ENCODE measurements at places on chromosomes 7 and 10.

DNA sequence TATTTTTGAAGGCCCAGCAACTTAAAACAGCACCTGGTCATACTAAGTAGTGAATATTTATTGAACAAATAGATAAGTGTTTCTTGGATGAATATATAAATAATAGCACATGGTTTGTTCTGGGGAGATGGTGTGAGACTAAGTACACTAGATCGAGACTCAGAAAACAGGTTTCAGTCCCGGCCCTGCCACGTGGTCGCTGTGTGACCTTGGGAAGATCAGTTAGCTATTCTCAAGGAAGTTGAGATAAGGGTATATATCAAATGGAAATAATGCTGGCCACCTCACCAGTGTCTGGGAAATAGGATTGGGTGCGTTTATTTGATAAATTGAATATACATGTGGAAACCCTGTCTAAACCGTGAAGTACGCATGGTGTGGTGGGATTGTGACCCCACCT, 354.6 kb downstream of the SDK1 start:
- no peak for DNase-seq

- DNase-seq = no peak
Measured at GRCh38 chr7:151426441-151426903, 13.5 kb downstream of the CRYGN start.

DNA sequence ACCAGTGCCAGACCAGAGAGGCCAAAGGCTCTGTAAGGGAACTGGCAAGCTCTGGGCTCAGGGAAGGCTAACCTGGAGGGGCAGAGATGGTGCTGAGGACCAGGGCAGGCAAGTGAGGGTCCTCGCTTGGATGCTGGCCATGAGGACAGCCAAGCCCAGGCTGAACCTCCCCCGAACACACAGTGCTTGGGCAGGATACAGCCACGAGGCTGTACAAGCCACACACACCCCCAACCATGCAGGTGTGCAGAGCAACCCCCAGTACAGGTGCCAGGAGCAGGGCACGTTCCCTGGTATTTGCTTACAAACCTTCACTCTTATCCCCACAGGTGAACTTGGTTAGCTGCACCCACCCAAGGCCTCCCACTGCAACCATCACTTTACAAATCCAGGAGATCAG, 185.7 kb downstream of the GRID1 start:
- DNase-seq = no peak

DNA sequence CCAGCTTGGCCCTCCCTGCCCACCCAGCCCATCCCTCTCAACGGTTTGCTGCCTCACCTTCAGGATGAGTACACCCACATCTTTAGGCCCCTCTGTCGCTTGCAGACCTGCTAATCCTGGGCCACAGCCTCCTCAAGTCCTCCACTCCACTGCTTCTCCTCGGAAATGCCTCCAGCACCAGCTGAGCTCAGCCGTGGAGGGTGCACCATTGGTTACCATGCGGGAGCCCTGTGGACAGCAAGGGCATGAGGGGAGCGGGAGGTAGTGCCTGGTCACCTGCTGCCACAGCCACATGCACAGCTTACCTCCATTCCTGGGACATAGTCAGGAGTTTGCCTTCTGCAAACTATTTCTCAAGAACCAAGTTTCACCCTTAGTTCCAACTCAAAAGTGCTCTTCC, 286.3 kb upstream of the ZMIZ1 start:
- no peak for DNase-seq

GRCh38 chr10:22852712-22853353, 75.0 kb upstream of the ARMC3 start:
- DNase-seq = peak; percentile 34

DNA sequence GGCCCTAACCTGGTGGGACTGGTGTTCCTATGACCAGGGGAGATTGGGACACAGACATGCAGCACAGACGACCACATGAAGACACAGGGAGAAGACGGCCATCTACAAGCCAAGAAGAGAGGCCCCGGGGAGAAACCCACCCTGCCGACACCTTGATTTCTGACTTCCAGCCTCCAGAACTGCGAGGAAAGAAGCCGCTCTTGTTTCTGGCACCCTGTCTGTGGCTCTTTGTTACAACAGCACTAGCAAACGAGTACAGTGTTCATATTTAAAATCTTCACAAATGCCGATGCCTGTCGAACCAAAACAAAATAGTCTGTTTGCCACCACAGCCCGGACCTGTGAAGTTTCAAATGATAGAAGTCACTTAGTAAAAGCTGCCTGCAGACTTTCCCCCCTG, 132.3 kb downstream of the ACTR3B start:
- no peak for DNase-seq

DNA sequence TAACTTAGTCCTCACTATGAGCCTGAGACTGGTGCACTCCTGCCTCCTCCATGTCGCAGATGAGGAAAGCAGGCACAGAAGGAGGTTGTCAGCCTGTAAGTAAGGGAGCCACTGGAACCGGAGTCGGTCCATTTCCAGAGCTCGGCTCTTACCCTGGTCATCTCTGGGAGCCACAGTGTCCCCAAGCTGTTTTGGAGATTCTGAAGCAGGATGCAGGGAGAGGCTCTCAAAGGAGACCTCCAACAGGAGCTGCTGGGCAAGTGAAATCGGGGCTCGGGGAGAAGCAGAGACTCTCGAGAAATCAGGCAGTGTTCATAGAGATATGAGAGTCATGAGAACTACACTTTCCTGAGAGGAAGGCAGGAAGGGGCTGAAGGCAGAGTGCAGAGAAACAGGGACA, 39.0 kb downstream of the VSTM4 start:
- no peak for DNase-seq

DNA sequence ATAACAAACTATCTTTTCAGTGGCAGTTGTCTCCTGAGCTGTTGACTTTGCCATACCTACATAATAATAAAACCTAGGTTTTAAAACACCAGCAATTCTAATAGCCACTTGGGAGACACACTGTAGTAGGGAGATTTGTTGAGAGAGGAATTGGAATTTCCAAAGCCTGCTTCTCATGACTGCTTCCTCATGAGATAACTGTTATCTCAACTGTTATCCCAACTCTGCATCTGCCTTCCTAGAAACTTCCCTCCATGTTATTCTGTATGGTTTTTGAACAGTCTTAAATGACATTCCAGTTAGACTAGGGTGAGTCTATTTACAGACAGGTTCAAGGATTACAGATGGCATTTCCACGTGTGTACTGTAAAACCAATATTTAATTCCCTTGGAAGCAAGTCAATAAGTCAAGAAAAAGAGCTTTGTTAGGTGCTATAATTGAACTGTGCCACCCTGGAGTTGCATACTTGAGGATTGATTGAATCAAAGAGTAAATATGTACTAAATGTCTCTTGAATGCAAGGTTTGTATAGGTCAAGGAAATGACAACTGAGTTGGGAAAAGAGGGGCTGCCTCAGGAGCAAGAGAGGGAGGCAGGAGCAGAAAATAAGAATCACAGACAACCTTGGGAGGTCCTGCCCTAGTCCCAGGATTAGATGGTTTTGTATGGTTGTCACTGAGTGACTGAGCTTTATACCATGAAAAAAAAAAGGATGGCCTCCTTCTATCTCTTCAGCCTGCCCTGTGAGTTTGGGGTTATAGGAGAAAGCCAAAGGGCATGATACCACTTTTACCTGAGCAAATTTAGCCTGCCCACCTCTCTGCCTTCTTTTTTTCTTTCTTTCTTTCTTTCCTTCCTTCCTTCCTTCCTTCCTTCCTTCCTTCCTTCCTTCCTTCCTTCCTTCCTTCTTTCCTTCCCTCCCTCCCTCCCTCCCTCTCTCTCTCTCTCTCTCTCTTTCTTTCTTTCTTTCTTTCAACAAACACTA, 9.9 kb upstream of the TM9SF3 start:
- peak; percentile 44 for DNase-seq

DNA sequence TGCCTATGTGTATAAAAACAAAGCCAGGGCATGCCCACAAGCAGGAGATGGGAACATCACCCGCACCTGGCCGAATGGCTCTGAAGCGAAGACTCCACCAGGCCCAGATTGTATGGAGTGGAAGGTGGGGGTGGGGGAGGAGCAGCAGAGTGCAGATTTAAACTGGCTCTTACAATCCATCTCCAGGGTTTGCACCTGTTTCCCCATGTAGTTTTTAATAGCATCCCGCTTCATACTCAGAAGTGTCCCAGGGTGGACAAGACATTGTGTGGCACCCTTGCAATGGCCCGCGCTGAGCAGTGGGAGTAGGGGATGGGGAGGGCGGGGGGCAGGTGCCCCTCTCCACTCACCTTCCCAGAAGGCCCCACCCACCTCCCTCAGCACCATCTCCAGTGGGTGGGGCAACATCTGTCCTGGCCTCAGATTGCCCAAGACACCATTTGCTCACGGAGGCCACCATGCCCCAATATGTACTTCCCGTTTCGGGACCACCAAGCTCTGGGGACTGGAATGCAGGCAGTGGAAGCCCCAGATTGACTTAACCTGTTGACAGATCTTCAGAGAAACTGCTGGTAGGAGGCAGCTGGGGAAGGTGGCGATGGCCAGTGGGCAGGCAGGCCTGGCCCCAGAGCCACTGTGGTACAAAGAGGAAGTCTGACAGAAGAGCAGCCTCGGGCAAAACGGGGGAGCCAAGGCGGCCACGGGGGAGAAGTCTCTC, 23.0 kb downstream of the VSIR start:
- peak; percentile 30 for DNase-seq

DNA sequence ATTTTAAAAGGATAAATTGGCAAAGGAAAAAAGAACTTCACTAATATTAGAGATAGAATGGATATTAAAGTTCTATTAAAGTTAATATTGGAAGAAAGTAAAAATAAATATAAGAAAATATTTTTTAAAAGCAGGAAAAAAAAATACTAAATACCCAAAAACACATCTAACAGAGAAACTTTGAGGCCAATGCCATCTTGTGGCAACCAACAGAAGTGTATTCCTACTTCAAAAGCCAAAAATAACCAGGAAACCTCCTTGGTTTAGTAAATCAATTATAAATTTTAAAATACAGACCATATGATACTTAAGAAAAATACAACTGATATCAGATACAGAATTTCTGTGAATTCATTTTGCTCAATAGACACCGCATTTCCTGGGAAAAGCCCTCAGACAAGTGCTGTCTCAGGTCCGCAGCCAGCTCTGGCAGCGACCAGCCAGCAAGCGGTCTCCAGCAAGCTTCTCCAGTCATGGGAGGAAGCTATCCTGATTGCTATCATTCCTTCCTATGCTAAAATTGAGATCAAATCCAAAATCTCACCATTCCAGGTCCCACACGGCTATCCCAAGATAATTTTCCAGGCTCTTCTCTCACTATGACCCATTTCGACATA, 65.3 kb downstream of the LMBR1 start:
- DNase-seq = peak; percentile 21

DNA sequence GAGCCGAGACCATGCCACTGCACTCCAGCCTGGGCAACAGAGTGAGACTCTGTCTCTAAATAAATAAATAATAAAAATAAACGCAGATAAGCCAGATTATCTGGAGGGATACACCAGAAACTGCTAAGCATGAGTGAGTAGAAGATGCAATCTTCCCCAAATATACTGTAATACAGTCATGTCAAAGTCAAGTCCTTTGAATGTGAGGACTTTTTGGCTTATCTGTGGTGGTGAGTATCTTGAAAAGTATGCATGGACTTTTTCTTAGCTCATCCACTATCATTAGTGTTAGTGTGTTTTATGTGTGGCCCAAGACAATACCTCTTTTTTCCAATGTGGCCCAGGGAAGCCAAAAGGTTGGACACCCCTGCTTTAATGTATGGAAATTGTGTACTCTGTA, 44.7 kb upstream of the PITRM1 start:
- no peak for DNase-seq

DNA sequence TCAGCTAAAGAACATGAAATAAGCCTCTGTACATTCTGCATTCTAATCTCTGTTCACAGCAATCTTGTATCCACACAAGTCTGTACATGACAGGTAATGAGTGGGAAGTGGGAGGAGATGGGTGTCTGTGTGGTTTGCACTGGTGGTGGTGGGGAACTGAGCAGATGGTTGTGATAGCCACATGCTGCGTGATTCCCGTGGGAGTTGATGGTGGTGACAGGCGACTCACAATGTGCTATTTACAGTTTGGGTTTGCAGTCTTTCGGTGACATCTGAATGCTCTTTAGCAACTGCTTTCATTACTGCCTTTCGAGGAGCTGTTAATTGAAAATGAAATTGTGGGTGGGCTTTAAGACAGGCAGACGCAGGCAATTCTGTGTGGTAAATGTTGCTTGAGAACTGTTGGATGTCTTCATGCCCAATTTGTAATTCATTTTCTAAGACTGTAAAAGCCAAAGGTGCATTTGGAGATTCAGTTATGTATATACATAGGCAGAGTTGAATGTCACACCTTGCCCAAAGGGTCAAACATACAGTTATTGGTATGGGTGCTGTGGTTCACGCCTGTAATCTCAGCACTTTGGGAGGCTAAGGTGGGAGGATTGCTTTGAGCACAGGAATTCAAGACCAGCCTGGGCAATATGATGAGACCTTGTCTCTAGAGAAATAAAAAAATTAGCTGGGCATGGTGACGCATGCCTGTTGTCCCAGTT, 308.2 kb downstream of the AUTS2 start:
- peak; percentile 38 for DNase-seq

DNA sequence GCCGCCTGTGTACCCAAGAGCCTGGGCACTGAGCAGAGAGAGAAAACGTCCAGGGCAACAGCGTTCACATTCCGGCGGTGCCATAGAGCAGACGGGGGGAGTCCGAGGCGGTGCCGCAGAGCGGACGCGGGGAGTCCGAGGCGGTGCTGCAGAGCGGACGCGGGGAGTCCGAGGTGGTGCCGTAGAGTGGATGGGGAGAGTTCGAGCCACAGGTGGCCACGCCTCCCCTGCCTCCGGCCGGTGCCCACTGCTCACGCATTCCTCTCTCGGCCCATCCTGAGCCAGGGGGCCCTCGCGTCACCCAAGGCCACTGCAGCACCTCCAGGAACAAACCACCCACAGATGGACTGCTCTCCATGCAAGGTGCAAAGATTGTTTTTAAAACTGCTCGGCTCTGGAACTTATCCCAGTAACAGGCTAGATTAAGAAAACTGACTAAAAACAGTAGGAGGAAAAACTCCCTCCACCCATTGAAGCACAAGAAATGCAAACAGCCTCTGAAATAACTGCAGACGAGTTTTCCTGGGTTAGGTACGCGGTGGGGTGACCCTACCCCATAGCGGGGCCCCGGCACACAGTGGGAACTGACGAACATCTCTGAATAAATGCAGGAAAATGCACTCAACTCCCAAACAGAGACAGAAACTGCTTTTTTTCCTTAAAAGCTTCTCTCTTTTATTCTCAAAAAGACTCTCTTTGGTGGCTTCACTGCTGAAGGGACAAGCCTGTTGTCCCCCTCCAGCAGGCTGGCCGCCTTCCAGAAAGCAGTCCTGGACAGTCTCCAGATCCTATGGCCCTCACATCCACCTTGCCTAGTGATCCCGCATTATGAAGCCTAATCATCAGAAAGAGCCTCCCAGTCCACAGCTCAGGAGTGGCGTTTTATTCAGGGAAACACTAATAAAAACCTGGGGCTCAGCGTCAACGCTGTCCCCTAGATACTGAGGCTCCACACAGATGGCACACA, 55.9 kb downstream of the DIP2C start:
- no peak for DNase-seq

Measured in OCI-M1 (cell line).